ENCODE measurements at places on chromosomes 12 and 14. TPM values are rescaled to one million over a fixed set of nuclear protein-coding genes. Genes with fewer than 3 reads are reported as not detected.

DNA sequence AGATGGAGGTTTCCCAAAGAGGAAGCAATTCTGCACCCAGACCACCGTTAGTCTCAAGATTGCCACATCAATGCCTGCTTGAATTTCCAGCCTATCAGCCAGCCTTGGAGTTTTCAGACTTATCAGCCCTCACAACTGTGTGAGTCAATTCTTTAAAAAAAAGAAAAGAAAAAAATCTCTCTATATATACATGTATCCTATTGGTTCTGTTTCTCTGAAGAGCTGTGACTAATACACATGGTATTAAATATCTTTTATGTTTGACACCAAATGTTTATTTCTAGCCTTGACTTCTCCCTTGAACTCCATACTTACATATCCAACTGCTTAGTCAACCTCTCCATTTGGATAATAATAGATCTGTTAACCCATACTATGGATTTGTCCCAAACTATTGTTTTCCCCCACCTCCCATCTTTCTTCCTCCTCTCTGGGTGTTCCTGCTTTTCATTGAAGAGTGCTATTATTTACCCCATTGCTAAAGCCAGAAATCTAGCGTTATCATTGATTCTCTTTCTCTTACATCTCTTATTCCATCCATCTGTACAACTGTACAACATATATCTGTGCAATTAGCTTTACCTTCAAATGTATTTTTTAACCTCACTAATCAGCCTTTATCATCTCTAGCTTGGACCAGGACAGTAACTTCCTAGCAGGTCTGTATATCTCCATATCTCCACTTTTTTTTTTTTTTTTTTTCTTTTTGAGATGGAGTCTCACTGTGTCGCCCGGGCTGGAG, 22.7 kb upstream of the EID3 start:
- no peak for DNase-seq

GRCh38 chr12:78531831-78532458, 332.6 kb upstream of the SYT1 start:
- DNase-seq = no peak

DNA sequence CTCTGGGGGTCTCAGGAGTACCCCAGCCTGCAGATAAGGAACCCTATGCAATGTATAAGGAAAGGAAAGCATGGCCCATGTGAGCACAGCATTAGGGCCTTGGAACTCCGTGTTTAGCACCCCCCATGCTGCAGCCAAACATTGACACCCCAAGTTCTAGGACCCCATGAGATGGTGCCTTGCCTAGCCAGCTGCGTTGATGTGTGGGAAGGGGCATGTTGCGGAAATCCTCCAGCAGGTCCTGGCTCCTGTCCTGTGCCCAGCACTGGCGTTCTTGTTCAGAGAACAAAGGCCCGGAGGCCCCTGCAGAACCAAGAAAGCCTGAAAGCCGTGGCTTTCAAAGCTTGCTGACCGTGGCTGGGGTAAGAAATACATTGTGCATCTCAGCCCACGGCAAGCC, 99.4 kb upstream of the DIO3 start:
- DNase-seq = no peak

Gene SYNDIG1L
- not detected for polyA plus RNA-seq

- DNase-seq = no peak
These were observed 89.6 kb downstream of the ARF6 start for GRCh38 chr14:49982501-49982951.

DNA sequence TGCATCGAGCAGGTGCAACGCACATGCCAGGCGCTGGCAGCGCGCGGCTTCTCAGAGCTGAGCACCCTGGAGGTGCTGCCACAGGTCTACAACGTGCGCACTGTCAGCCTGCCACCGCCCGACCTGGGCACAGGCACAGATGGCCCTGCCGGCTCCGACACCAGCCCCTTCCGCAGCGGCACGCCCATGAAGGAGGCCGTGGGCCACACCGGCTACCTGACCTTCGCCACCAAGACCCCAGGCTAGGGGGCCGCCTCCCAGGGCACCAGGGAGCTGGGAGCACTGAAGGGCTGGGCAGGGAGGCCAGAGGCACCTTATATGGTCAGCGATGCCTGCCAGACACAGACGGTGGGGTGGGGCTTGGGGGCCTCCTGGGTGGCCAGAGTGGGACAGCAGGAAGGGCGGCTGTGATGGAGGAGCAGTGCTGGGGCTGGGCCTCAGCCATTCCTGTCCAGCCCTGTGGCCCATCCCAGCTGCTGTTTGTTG, 5.6 kb downstream of the TRMT61A start:
- DNase-seq = no peak

Gene OTOGL
- polyA plus RNA-seq = 0.04 TPM

Gene SLC25A21
- polyA plus RNA-seq = 0.29 TPM

Gene TMEM253
- polyA plus RNA-seq = 1.1 TPM

- no peak for DNase-seq
These were observed 110.0 kb downstream of the ADCK1 start for GRCh38 chr14:77909911-77910310.

DNA sequence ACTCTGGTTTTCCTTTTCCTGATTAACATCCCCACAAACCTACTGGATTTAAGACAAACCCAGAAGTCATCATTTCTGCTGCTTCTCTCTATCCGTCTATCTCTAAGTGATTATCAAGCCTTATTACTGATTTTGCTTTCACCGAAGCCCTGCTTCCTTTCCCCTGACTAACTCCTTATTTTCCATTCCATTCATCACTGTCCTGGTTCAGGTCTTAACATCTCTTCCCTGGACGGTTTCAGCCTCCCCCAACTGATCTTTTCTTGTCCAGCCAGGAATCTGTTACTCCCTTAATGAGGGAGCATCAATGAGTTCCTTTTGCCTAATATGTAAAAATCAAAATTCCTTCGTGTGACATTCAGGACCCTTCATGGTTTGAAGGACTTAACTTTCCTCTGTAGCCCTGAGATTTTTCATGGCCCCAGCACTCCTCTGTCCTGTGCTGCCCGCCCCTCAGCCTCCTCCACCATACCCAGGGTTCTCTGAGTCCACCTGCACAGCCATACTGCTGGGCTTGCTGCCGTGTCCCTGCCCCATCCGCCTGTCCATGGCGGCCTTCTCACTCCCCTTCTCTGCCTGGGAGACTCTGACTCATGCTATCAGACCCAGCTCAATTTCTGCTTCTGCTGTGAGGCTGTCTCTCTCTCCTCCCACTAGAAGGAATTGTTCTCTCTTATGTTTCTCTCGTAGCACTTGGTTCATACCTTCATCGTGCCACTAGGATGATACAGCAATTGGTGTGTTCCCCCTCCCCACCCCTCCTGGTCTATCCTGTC, 167.8 kb upstream of the HIF1A start:
- DNase-seq = no peak

Gene KRT2
- not detected for polyA plus RNA-seq

Gene FOXG1
- not detected for polyA plus RNA-seq

DNA sequence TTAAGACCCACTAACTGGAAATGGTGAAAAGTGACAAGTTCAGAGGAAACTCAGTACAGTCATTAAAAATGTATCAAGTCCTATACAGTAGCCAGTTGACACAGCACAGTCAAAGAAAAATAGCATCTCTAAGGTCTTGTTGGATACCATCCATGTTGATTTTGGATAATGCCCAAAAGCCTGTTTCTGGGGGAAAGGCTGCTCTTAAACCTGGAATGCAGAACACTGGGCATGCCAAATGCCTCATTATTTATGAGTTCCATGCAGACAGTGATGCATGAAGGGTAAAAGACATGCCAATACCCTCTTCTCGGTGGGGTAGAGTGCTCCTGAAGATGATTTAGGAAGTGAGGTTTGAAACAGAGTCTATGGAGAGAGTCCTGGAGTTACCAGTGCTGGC, 29.6 kb downstream of the KCNK13 start:
- DNase-seq = no peak

- no peak for DNase-seq
These were observed 19.8 kb upstream of the AMN start for GRCh38 chr14:102902523-102903247.

DNA sequence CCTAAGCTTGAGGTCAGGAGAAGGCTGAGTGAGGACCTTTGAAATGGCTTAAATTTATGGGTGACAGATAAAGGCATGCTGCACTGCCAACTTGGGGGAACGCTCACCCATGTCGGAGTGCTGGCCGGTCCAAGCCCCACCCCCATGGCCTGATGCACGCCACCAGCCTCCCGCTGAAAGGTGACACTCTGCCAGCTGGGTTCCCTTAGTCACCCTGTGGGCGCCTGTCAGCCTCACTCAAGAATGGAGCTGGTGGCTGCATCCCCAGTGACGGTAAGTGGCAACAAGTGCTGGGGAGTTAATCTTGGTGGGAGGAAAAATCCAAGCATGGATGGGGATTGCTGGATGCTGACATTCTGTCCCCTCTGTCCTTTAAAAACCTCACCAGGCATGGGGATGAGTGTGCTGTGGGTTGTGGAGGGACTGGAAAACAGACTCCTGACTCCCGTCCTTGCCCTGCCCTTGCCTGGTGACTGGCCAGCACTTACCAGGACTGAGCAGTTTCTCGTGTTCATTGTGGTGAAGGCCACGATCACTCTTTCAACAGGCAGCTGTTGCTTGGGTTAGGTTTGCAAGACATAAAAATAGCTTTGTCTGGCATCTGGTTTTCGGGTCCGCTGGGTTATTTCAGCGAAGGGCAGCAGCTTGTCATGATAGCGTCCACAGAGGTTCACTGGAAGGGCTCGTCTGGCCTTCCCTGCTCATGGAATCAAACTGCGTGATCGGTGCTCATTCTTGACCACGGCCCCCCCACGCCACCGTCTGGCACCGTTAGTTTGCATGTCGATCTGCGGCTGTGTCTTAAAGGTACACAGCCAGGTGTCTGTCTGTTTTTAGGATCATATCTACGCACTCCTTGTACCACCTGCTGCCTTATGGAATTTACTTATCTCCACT, 15.0 kb downstream of the ACACB start:
- DNase-seq = peak; percentile 84

- DNase-seq = no peak
These were observed 18.5 kb downstream of the SFSWAP start for GRCh38 chr12:131729254-131729955.

- no peak for DNase-seq
These were observed 3.1 kb downstream of the SERPINA4 start for GRCh38 chr14:94564381-94564780.

- DNase-seq = no peak
These were observed 16.6 kb downstream of the RPH3A start for GRCh38 chr12:112808156-112808555.

GRCh38 chr14:75022655-75023054, 19.9 kb downstream of the EIF2B2 start:
- peak; percentile 57 for DNase-seq

- DNase-seq = peak; percentile 95
These were observed at the start of gene LRP10 for GRCh38 chr14:22871224-22872032. TSS of gene LRP10 (plus strand) at chr14:22871740. CDS start at chr14:22872304, 564 bp downstream.

Gene RNASE4
- polyA plus RNA-seq = 11.2 TPM

Gene TMPRSS12
- not detected for polyA plus RNA-seq

DNA sequence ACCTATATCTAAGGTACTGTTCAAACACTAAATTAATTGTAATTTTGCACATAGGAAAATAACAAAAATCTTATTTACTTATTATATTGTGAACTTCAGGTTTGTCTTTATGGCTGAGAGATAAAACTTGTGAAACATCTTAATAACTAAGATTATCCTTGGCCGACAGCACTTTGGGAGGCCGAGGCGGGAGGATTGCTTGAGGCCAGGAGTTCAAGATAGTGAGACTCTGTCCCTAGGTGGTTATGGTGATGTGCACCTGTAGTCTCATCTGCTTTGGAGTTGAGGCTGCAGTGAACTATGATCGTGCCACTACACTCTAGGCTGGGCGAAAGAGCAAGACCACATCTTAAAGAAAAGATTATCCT, 22.6 kb downstream of the DIP2B start:
- no peak for DNase-seq

DNA sequence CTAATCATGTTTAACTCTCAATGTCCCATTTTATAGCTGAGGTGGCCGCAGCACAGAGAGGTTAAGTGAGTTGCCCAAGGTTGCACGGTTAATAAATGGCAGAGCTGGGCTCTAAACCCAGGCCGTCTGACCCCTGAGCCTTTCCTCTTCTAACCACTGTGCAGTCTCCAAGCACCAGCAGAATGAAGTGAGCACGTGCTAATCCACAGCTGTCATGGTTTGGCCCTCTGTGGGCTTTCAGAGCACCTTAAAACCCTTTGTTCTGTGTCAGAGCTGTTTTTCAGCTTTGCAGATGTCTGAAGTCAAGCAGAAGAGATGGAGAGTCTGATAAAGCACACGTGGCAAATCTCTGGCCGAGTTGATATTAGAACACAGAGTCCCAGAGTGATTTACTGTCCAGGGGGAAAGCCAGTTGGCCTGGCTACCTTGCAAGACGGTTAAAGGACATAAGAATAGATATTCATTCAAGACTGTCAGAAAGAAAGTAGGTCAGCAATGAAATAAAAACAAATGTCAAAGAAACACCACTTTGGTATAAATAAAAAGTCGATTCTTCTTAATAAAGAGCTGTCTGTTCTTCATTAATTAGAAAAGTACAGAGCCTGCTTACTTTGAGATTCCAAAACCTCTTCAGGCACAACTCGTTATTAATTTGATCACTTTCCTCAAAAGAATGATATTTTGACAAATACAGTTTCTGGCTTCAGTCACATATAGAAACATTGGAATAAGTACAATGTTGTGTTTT, 107.3 kb downstream of the CRADD start:
- no peak for DNase-seq

Gene TSPAN11
- 0.66 TPM for polyA plus RNA-seq

Gene OR4E2
- polyA plus RNA-seq = not detected

Gene PMCH
- polyA plus RNA-seq = not detected

GRCh38 chr12:88854260-88854659, 274.0 kb upstream of the KITLG start:
- DNase-seq = no peak

DNA sequence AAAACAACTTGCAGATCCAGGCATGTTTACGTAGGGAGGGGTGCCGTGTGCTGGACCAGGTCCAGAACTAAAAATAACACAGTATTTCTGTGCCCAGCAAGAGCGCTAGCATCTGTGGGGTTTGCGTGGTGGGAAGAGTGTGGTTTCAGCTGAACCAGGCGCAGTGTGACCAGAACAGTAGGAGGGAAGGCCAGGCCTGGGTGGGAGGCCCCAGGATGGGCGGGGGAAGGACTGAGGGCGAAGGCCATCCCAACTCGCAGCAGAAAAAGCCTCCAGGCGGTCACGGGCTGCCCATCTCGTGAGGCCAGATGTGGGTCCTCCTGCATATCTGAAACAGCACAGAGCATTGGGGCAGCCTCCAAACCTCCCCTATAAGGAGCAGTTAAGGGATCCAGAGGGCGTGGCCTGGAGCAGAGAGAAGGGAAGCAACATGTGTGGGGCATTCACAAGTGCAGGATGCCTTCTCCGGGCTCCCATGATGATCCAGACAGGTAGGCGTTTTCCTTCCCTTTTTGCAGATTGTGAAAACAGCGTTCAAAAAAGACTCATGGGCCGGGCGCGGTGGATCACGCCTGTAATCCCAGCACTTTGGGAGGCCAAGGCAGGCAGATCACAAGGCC, 17.8 kb upstream of the CD9 start:
- DNase-seq = peak; percentile 69

Gene INF2
- polyA plus RNA-seq = 27.0 TPM

DNA sequence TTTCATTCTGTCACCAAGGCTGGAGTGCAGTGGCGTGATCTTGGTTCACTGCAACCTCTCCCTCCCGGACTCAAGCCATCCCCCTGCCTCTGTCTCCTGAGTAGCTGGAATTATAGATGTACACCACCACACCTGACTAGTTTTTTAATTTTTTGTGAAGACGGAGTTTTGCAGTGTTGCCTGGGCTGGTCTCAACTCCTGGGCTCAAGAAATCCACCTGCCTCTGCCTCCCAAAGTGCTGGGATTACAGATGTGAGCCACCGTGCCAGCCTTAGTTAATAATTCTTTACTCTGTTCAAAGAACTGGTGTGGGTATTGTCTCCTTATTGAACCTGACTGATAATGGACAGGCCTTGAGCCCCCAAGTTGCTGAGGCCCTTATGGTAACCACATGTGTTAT, 10.4 kb upstream of the KRT7 start:
- no peak for DNase-seq

GRCh38 chr14:25033358-25033757, 16.6 kb downstream of the STXBP6 start:
- DNase-seq = no peak

Measured in heart right ventricle (tissue), 16 donors.